ENCODE measurements at places on chromosomes 4 and X.

GRCh38 chr4:78545275-78546246 lies 6.0 kb upstream of the ANXA3 start:
- DNase-seq: no peak

DNA sequence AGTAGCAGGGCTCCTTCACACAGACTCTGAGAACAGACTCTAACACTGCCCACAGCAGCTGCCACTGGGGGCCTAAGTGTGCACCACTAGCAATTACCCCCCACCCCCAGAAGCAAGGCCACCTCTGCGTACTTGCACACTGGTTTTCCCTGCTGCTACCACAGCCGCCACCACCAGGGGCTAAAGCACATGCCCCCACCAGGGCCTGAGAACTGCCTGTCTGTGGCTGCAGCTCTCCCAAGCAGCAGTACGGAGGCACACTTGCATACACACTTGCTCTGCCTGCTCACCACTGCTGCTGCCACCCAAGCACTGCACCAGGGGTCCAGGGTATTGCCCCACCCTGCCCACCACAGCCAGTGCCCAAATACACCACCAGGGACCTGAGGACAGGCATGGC lies 59.6 kb downstream of the SCML2 start:
- DNase-seq: no peak

- no peak for DNase-seq
Observed at GRCh38 chrX:118528071-118528737, 32.6 kb downstream of the DOCK11 start.

- DNase-seq: no peak
Observed at GRCh38 chr4:74260036-74260435, 48.2 kb upstream of the EPGN start.

GRCh38 chrX:35798042-35798441 lies at the start of gene MAGEB16:
Gene MAGEB16 (plus strand): TSS chrX:35798342. CDS start chrX:35802197, 3,855 bp downstream.
- no peak for DNase-seq

- no peak for DNase-seq
Observed at GRCh38 chr4:30945586-30945985, 225.4 kb downstream of the PCDH7 start.

DNA sequence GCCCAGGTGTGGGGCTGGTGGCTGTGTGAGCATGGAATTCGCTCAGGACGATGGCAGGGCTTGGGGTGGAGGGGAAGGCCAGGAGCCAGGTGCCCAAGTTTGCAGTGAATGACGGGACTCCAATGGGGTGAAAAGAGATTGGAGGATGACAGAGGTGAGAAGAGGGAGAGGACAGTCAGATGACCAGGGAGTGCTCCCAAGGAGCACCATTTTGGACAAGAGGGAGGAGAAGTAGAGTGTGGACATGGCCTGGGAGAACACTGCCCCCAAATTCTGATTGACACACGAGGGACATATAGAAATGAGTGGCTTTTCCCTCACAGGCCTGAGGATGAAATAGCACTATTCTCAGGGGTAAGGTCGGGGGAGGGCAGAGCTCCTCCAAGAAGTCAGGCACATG lies 6.7 kb downstream of the MRFAP1 start:
- no peak for DNase-seq

- DNase-seq: no peak
Observed at GRCh38 chrX:24955372-24955930, 60.3 kb downstream of the ARX start.

DNA sequence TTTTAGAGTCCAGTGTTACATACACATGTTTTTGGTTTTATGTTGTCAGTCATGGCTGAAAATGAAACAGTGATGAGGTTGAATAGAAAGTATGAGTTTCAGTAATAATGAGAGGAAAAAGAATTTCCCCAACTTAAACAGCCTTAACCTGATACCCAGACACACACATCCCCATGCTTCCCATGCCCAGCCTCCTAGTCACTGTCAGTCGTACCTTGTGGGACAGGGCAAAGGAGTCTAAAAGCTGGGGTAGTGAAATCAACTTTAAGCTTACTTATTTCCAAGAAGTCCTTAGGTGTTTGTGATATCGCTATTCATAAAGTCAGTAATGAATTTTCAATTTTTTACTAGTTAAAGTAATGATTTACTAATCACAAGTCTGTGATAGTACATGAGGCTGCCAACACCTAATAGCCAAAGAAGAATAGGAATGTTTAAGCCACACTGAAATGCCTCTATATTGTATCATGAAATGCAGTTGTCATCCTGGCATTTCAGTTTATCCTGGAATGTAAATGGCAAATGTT lies 24.3 kb upstream of the GPR34 start:
- no peak for DNase-seq

GRCh38 chr4:98289375-98289774 lies 28.2 kb downstream of the RAP1GDS1 start:
- DNase-seq: no peak

- DNase-seq: no peak
Observed at GRCh38 chr4:23969635-23970145, 79.8 kb upstream of the PPARGC1A start.

GRCh38 chr4:140757232-140757630 lies 1.0 kb upstream of the TBC1D9 start:
- DNase-seq: no peak

- no peak for DNase-seq
Observed at GRCh38 chrX:149652232-149652981, 20.8 kb upstream of the TMEM185A start.

DNA sequence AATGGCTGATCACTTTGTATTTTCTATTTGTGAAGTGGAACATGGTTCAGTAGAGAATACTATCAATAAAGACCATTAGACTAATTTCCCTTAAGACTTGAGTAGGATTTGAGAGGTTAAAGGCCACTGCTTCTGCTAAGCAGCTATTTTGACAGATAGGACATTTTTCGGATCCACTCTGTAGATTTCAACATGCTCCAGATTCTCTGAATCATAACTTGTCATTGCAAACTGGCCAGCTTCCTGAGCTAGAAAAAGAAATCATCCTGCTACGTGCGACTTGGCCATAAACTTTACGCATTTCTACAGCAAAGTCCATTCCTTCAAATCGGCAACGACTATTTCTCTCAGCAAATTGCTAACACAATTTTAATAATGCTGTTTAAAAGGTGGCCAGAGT lies 55.2 kb downstream of the MGST2 start:
- no peak for DNase-seq

Measured in AG09319 (cell line).